ENCODE measurements at places on chromosomes 1 and 21.

DNA sequence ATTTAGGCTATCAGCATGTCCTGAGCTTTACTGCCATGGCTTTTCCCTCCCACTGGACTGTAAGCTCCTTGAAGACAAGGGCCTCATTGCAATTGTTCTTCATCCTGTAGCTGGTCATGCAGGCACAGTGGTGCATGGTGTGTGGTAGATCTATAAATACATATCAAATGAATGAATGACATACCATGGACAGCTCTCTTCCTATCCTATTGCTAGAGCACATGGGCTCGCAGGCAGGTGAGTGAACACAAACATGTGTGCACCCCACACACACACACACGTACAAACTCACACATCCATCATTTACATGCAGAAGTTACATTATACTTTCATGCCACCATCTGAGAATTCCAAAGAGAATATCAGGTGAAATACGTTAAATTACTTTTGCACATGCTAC is 172.9 kb upstream of the RUNX1 start:
- no peak for DNase-seq

DNA sequence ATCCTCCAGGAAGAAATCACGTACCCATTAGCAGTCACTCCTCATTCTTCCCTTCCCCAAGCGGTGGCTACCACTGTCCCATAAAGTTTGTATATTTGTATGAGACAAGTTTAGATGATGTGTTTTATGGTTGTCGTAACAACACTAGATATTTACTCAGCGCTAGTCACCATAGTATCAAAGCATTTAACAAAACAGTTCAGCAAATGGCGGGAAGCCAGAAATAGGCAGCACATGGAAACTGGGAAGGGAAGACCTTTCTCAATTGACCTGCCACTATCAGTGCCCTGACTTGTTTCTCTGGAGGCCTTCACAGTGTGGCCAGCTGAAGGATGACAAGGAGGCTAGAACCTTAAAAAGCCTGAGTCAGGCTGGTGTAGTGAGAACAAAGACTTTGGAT is 31.1 kb downstream of the CNST start:
- no peak for DNase-seq

GRCh38 chr1:151326619-151327222 is 495 bp downstream of the PI4KB start:
- no peak for DNase-seq

DNA sequence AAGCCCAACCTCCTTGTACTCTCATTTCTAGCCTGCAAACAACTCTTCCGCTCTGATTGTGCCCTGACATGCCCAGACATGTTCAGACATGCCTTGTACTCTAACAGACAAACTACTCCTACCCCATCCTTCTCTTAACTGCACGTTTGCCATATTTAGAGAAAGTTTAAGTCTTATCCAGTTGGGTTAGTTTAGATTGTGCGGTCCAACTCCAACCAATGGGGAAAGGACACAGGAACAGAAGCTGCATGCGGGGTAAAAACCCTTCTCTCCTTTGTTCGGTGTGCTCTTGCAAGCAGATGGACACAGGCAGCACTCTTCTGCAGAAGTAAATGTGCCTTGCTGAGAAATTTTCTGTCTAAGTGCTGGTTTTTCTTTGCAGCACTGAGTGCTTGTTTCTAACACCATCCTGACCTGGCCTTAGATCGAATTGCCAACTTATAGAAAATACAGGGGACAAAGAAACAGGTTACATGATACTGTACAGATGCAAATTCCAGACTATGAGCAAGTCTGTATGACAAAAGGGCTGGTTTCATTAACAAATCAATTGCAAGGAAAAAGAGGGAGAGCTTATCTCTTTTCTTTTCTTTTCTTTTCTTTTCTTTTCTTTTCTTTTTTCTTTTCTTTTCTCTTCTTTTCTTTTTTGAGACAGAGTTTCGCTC is 35.8 kb upstream of the IFNGR2 start:
- no peak for DNase-seq

GRCh38 chr1:150764617-150765101 is 919 bp downstream of the CTSS start:
- peak; percentile 37 for DNase-seq

DNA sequence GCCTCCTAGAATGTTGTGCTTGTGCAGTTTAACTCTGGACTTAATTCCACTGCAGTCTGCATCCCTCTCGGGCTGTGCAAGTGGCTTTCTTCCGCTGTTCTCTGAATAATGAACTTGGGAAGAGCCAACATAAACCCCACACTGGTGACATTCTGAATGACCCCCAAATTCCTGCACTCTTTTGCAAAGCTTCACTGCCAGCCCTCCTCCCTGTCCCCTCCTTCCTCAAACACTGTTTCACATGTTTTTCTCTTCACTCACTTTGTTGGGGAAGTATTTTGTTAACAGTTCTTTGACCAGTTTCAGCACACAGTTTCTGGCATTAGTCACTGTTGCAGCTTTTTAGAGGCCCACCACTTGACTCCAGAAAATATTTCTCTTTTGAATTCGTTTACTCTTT is 39.7 kb downstream of the GNG12 start:
- DNase-seq, result no peak

GRCh38 chr1:21378705-21379494 is 61.0 kb upstream of the NBPF3 start:
- no peak for DNase-seq

DNA sequence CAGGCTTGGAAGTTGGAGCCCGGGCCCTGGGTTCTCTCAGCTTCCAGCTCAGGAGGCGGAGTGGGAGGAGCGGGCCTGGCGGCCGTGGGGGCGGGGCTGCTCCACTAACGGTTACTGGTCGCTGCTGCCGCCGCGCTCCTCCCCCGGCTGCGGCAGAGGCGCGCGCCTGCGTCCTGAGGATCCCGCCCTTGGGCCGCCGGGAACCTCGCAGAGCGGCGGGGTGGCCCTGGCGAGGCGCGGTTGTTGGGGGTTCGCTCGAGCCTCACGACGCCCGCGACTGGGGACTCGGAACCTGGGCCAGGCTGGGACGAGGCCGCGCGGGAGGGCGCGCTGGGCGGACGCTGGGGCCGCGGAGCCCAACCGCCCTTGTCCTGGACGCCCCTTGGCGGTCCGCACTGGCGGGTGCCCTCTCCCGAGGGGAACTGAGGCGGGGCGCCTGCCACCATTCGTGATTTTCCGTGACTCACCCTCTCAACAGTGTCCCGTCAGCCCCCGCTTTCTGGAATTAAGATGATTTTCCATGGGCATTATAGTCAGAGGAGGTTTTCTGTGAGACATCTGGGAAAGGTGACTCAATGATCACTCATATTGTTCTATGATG is 34.1 kb downstream of the OR2G3 start:
- DNase-seq, result no peak

GRCh38 chr1:158112994-158113758 is 67.5 kb upstream of the CD1D start:
- no peak for DNase-seq

- no peak for DNase-seq
Measured at GRCh38 chr1:97903626-97904025, 17.2 kb downstream of the DPYD start.

- DNase-seq, result no peak
Measured at GRCh38 chr1:67722292-67722944, 37.4 kb downstream of the GADD45A start.

- DNase-seq, result no peak
Measured at GRCh38 chr1:200970771-200971427, 52.6 kb downstream of the KIF21B start.

DNA sequence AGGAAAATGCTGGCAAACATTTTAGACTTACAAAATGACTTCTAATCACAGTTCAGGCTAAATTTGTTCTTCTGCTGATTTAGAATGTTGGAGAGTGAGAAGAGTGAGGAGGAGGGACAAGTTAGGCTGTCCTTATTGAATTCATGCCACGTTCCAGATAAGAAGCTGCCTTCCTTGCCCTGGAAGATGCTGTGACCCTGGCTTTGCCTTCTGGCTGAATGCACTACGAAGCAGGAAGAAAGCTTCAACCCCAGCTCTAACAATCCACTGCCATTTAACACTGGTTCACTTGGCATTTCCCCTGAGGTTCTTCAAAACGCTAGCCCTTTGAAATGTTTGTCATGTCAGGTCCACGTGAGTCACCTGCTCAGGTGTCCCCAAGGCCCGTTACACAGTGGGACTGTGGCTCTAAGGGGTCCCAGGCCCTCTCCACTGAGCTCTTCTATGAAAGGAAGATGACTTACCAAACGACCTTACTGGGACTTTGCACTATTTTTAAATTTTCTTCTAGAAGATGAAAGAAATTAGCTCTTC is 30.0 kb upstream of the LRRC8C start:
- no peak for DNase-seq

DNA sequence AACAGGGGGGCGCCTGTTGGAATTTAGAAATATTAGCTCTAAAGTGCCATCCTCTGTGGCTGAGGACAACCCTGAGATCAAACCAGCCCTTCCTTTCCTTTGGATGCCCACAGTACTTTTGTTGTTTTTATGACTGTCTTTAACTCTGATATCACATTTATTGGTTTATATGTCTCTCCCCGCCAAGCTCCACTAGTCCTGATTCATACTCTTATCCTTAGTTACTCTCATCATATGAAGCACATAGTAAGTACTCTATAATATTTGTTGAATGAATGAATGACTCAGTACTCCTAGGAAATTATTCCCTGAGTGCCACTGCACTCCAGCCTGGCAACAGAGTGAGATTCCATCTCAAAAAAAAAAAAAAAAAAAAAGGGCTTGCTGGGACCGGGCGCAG is 22.6 kb upstream of the NRDC start:
- no peak for DNase-seq

DNA sequence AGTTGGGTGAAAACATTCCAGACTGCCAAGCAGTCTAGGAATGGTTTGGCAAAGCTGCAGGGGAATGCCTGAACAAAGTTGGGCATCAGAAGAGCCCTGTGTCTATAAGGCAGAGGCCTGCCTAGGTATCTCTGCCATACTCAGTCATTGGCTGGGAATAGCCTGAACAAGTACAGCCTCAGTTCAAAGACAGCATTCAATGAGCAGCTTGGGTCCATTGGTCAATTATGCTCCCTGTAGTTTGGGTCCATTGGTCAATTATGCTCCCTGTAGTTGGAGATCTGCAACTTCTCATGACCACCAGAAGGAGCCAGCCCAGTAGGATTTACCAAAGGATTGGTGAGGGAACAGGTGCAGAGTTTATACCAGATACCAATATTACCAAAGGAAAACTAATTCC is 31.6 kb downstream of the FMO3 start:
- DNase-seq, result no peak

DNA sequence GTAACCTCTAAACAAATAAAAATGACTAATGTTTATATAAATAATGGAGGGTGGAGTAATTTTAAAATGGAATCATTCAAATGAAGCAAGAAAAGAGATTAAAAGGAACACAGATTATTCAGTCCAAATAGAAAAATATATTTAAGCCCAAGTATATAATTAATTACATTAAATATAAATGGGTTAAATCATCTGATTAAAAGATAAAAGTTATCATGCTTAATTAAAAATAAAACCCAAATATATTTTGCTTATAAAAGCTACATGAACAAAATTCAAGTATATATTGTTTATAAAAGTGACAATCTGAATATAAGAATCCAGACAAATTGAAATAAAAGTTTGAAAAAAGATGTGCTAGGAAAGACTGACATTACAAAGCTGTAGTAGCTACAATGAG is 63.9 kb upstream of the ACTRT2 start:
- no peak for DNase-seq

GRCh38 chr1:65975708-65976107 is 183.0 kb downstream of the PDE4B start:
- no peak for DNase-seq

GRCh38 chr1:241447031-241447644 is 72.4 kb downstream of the FH start:
- DNase-seq, result no peak

- no peak for DNase-seq
Measured at GRCh38 chr1:20601129-20601825, 12.4 kb downstream of the CDA start.

DNA sequence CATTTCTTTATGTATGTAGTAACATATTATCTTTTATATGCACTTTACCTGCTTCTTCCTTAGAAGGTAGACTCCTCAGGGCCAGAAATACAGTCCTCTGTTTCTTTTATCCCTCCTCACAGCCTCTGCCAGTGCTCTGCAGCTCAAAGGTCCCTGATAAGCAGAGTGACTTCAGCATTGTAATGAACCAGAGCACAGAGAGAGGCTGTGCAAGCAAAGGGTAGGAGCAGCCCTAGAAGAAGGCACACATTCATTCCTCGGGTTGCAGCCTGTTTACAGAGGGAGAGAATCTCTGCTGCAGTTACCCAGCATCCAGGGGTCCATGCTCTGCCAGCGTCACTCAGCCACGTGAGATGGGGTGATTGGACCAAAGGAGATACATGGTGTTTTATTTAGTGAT is 101.1 kb downstream of the RHOU start:
- DNase-seq, result no peak

- DNase-seq, result no peak
Measured at GRCh38 chr1:7146710-7147109, 361.5 kb downstream of the CAMTA1 start.

DNA sequence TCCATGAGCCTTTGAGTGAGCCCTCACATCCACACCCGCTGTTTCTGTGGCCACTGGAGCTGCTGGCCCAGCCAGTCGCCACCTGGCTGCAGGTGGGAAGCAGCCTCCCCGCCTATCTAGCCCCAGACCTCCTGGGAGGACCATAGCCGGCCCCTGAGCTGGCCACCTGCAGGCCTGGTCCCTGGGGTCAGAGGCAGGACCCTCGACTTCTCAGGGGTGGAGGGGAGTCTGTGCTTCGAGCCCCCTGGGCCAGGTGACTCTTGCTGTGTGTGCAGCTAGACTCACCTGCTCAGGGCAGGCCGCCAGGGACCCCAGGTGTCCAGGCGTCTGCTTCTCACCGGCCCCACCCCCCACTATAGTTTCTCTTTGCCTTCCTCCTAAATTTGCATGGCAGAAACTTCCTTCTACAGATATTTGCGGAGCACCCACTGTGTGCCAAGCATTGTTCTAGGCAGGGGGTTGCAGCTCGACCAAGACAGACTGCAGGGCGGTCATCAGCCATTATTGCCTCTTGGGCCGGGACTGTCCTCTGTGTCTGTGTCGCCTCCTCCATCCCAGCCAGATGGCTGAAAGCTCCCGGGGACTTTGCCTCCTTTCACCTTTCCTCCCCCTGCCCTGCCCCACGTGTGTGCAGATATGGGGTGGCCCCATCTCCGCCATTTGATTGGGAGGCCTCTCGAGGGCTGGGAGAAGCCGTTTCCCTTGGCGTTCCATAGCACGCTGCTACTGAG is 27.3 kb downstream of the SPSB1 start:
- DNase-seq, result no peak

Data from amniotic stem cell (primary cell).